Naive B cell (primary cell): ENCODE measurements at places on chromosomes 12 and 14.
A peak's percentile ranks its signal among the peaks of the same experiment; 100 is the strongest.

- no peak overlapping the region for H3K4me3 ChIP-seq
- no peaks in the 10 kb centered on the region for H3K27me3 ChIP-seq
- no peaks in the 10 kb centered on the region for H3K4me1 ChIP-seq
Measured at GRCh38 chr12:79373896-79374499, 316.8 kb downstream of the PAWR start.

DNA sequence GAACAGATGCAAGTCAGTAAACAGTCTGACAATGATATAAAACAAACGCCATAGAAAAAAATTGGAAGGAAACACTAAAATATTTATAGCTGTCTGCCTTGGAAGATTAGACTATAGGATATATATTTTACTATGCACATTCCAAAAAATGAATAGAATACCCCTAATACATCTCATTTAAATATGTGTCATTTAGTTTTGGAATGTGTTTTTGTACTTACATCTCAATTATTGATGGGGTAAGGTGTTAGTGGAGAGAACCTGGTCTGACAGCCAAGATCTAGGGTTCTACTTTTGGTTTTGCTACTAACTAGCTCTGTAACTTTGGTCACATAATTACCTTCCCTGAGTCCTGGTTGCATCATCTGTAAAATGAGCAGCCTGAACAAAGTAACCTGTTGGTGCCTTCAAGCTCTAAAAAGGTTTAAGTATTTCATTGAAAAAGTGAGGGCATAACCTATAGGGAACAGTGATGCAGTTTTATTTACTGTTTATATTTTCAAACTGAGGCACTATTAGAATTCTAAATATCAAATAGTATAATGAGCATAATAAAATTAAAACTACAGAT lies 28.6 kb upstream of the SLC6A13 start:
- H3K36me3 ChIP-seq, result peaks cover 35% of the 10 kb centered on the region
- no peak overlapping the region for H3K4me3 ChIP-seq
- H3K4me1 ChIP-seq, result peaks cover 16% of the 10 kb centered on the region
- H3K27me3 ChIP-seq, result no peaks in the 10 kb centered on the region

DNA sequence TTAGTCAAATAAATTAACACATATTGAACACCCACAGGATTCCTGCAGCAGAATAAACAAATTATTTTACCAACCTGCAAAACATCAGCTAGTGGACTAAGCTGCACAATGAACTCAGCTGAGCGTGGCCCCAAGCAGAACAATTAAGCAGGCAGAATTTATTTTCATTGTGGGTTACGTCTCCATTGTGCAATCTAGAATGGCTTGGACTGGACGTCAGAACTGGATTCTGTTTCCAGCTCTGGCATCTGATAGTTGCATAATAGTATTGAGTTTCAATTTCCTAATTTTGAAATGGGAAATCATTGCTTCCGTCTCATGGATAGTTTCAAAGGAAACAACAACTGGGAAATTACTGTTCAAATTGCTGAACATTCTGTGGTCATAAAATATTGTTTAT lies 35.5 kb upstream of the RERG start:
- peaks cover 64% of the 10 kb centered on the region for H3K27me3 ChIP-seq
- no peaks in the 10 kb centered on the region for H3K4me1 ChIP-seq
- H3K27ac ChIP-seq, result no peak overlapping the region
- DNase-seq, result no peak

DNA sequence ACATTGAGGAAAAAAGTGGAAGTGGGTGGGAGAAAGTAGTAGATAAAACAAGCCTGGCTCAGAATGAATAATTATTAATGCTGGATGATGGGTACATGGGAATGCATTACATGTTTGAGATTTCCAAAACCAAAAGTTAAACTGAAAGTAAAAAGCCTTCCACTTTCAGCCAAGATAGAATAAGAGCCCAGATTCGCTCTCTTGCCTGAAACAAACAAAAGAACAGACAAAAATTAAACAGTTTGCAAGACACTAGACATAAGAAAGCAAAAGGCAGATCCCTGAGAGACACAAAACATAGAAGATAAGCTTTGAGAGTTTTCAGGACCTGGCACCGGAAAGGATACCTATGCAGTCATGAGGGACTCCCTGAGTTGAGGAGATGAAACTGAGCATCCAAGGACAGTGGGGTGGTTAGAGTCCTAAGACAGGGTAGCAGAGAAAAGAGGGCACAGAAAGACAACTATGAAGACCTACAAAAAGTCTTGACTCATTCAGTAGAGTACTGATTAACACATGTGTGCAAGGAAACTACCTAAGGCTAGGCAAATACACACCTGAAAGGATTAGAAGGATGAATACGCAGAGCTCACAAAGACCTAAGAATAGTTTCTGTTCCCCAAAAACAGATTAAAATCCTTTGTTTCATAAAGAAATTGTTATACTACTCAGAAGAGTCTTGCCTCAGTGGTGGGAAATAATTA lies 54.1 kb downstream of the CEP83 start:
- peaks cover 17% of the 10 kb centered on the region for H3K4me1 ChIP-seq
- peak overlapping the region; percentile 5 for H3K27ac ChIP-seq
- DNase-seq, result no peak
- no peaks in the 10 kb centered on the region for H3K27me3 ChIP-seq
- H3K36me3 ChIP-seq, result peaks cover 9% of the 10 kb centered on the region
- H3K4me3 ChIP-seq, result peak overlapping the region; percentile 58

DNA sequence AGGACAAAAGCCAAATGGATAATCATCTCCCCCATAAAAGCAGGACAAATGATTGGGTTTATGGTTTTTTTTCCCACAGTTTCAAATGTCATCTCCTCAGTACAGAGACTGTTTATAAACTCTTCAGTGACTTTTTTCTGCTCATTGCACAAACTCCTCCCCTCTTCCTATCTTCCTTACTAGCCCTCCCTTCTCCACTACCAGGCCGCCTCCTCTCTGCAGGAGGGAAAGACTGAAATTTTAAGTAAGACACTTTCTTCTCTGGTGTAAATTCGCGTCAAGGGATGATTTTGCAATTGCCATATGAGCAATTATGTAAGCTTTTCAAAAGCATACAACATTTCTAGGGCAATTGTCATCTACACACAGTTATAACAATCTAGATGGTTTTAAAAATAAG lies 37.0 kb downstream of the BTG1 start:
- no peak for DNase-seq
- H3K27me3 ChIP-seq, result no peaks in the 10 kb centered on the region
- peaks cover 45% of the 10 kb centered on the region for H3K4me1 ChIP-seq
- no peak overlapping the region for H3K4me3 ChIP-seq

DNA sequence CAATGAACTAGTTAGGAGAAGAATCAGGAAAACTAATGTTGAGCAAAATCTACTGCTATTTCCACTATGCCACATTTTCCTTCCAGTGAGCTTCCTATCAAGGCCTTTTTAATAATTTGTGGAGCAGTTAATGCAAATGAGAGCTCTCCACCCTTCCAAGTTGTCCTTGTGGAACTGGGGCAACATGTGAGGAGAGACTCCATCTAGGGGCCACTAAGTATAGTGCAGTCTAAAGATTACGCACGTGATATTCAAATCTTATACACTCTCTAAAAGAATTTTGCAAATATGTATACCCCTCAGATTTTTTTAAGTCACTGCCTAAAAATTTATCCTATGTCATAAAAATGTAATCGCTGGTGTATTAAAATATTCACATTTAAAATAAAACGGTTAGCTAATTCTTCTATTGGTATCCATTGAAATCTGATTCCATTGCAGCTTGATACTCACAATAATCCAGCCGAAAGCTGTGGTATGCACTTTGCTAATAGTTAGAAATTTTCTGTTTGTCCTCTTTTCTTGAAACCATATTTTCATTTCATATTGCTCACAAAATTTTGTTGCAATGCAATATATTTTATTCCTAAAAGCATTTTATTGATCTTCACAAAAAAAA lies 100.1 kb downstream of the PAH start:
- H3K4me1 ChIP-seq, result no peaks in the 10 kb centered on the region
- H3K4me3 ChIP-seq, result no peak overlapping the region
- peaks cover 59% of the 10 kb centered on the region for H3K27me3 ChIP-seq
- no peaks in the 10 kb centered on the region for H3K36me3 ChIP-seq

DNA sequence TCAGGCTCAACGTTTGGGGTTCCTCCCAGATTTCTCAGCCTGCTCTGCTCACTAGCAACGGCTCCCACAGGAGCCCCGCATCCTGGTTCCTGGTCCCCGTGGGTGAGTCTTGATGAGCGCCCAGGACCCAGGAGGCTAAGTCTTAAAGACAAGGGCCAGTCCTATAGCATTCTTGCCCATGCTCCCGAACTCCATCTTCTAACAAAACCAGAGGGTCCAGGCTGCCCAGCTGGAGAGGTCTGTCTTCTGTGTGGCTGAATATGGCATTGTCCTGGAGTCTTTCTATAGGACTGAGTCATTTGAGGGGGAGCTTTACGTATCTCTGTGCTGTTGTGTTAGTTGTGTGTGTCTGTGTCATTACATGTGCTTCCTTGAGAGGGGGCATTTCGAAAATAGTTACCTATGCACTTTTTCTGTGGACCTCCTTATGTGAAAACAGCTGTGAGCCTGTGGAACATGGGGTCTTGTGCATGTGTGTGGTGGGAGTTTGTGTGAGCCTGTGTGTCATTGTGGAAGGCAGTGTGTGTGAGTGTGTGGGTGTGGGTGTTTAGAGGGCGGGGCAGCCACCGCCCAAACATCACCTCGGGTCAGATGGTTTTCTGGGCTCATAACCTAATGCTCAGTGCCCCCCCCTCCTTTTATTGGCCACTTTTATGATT lies 9.1 kb upstream of the TBX5 start:
- H3K4me1 ChIP-seq, result no peaks in the 10 kb centered on the region
- no peak overlapping the region for H3K4me3 ChIP-seq
- no peak overlapping the region for H3K27ac ChIP-seq
- no peak for DNase-seq
- no peaks in the 10 kb centered on the region for H3K36me3 ChIP-seq
- peaks cover 88% of the 10 kb centered on the region for H3K27me3 ChIP-seq

GRCh38 chr12:79514730-79515529 lies 175.8 kb downstream of the PAWR start:
- H3K4me3 ChIP-seq, result no peak overlapping the region
- H3K27ac ChIP-seq, result no peak overlapping the region
- no peaks in the 10 kb centered on the region for H3K27me3 ChIP-seq
- no peak for DNase-seq
- H3K4me1 ChIP-seq, result peaks cover 3% of the 10 kb centered on the region
- H3K36me3 ChIP-seq, result peaks cover 25% of the 10 kb centered on the region

- H3K27ac ChIP-seq, result no peak overlapping the region
- H3K27me3 ChIP-seq, result no peaks in the 10 kb centered on the region
- peaks cover 11% of the 10 kb centered on the region for H3K4me1 ChIP-seq
- H3K36me3 ChIP-seq, result peaks cover 13% of the 10 kb centered on the region
Measured at GRCh38 chr14:93263416-93263815, 56.4 kb downstream of the UBR7 start.

DNA sequence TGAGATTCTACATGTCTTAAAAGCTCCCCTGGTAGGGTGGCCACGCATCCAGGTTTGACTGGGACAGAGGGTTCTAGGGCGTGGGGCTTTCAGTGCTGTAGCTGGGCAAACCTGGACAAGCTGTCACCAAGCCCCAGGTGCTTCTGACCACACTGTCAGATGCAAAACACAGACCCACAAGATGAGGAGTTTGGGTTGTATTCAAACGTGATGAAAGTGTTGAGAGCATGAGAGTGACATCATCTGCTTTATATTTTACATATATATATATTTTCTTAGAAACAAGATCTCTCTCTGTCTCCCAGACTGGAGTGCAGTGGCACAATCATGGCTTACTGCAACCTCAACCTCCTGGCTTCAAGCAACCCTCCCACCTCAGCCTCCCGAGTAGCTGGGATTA lies 210.1 kb downstream of the DPF3 start:
- H3K4me1 ChIP-seq, result peaks cover 15% of the 10 kb centered on the region
- H3K27me3 ChIP-seq, result no peaks in the 10 kb centered on the region
- H3K27ac ChIP-seq, result peak overlapping the region; percentile 52
- H3K4me3 ChIP-seq, result no peak overlapping the region
- peaks cover 36% of the 10 kb centered on the region for H3K36me3 ChIP-seq

DNA sequence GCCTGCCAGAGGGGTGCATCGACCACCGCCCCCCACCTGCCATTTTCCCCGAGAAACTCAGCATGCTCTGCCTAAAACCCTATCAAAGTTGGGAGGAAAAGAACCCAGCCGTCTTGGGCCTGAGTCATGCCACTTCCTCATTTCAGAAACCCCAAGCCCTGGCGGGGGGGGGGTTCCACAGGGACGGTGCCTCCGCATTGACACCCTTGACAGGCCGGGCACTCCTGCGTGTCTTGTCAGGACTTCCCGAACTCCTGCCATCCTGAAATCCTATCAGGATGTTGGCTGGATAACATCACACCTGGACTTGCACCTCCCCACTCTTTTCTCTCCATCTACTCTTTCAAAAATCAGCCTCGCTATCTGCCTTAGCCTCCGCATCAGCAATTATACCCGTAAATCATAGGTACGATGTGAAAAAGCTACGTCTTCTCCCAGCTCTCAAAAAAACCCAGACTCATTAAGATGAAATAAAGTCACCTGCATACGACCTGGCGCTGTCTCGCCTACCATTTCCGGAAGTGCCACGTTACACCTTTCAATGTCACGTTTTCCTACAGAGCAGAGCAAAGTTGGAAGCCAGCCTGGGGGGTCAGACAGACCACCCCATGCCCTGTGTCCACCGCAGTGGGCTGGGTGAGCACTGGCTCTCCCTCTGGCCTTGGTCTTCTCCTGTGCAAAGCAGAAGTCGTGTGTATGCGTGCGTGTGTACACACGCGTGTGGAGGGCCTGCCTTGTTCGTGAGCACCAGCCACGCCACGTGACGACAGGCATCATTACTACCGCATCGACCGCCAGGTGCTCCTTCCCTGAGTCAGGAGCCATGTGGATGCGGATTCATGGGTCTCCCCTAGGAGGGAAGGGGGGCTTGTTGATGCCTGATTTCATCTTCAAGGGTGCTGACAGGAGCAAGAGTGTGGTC lies 96.7 kb downstream of the RFLNA start:
- peaks cover 40% of the 10 kb centered on the region for H3K4me1 ChIP-seq
- peaks cover 5% of the 10 kb centered on the region for H3K36me3 ChIP-seq
- H3K27me3 ChIP-seq, result no peaks in the 10 kb centered on the region

DNA sequence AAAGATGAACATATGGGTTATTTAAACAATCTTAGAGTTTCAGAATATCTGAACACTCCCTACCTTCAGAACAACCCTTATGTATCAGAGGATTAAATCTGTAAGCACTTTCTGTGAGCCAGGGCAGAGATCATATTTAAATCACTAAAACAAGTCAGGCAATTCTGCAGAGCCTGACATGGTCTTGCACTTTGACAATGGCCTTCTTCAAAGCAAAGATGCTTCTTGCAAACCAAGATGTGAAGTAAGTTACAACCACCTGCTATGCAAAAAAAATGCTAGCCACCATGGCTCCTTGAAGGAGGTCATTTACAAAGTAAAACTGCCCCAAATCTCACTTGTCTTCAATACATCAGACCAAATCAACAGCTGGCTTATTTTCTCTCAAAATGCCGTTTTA lies 3.2 kb downstream of the PPP1CC start:
- no peaks in the 10 kb centered on the region for H3K27me3 ChIP-seq
- H3K4me1 ChIP-seq, result peaks cover 72% of the 10 kb centered on the region
- peak overlapping the region; percentile 74 for H3K27ac ChIP-seq
- peaks cover 11% of the 10 kb centered on the region for H3K36me3 ChIP-seq
- peak overlapping the region; percentile 41 for H3K4me3 ChIP-seq
